CD4-positive, alpha-beta T cell treated with Interleukin-6 for 4 hours (primary cell): ENCODE measurements at places on chromosomes 3 and 15.
A peak's percentile ranks its signal among the peaks of the same experiment; 100 is the strongest.

DNA sequence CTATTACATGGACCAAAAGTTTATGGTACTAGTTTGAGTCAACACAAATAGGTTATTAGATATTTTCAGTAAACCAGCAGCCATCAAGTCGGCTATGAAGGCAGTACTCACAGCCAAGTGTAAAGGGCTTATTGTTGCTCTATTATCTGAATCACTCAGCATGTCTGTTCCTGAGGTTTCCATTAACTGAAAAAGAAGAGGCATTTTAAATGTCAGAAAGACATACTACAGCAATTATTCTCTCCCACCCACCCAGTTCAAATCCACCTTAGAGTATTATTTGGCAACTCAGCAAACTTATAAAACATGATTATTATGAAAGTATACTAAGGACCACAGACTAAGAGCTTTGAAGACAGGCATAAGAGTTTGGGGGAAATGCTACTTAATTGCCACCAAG lies 93.1 kb downstream of the BTD start:
- DNase-seq: no peak

- no peak for DNase-seq
These were observed 161.0 kb upstream of the SLC24A5 start for GRCh38 chr15:47959617-47960413.

GRCh38 chr3:47646362-47646761 lies 67.7 kb upstream of the CSPG5 start:
- no peak for DNase-seq

GRCh38 chr3:158248261-158248660 lies 138.4 kb downstream of the RSRC1 start:
- no peak for DNase-seq

DNA sequence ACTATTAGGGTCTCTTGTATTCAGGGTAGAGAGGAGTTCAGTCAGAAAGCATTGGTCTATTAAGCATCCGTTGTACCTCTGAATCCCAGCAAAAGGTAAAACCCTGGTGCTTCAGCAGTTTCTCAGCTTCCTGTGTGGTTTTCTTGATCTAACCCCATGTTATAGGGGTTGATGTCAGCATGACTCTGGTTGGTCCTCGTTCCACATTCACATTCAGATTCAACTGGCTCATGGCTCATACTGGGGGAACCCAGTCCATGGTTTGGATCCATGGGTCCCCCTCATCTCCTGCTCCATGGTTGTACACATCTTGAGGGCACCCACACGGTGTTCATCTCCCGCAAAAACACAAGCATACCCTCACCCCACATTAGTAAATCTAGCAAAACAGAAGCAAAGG lies 47.7 kb upstream of the C2CD4B start:
- DNase-seq: no peak

DNA sequence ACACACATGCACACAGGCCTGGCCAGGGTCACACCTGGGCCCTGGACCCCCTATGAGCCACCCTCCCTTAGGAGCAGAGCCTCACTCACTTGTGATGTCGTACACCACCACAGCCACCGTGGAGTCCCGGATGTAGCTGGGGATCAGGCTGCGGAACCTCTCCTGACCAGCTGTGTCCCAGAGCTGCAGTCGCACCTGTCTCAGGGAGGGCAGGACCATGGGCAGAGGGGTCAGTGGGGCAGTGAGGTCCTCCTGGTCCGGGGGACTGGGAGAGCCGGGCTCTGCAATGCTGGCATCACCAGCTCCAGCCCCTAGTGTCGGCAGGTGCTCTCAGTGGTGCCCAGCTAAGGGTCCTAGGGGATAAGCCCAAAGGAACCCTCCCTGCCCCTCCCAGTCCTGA lies 35.6 kb downstream of the SRPRB start:
- DNase-seq: no peak

DNA sequence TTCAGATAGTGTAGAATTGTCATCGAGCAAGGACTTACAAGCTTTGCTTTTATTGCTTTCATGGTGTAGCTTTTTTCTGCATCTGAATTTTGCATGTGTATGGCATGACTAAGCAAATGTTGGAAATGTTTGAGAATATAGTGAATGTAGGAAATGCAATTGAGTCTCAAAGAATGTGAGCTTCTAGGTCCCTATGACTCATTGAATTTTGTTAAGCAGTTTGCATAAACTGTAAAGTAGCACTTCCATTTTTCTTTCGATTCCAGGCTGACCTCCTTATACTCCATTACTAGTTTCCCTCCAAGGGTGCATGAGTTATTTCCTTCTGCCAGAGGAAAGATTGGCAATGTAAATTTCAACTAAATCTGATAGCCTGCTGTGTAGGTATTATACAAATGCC lies 619.2 kb downstream of the DIPK2A start:
- no peak for DNase-seq

DNA sequence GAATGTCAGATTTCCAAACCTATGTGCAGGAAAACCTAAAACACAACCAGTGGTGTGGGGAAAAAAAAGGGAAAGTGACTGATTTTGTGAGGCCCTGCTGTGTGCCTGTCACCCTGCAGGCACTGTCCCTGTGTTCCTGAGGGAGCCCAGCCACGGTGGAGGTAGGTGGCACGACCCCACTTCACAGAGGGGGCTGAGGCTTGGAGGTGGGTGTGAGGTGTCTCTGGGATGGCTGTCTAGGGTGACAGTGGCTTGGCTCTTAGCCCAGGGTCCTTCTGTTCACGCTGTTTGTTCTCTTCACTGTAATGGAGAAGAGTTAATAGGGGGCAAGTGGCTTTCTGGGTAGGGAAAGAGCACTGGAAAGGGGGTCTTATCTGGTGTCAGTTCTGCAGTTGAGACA lies 22.6 kb downstream of the RASGRF1 start:
- DNase-seq: no peak

- DNase-seq: no peak
These were observed 475 bp downstream of the FAM107A start for GRCh38 chr3:58576716-58577115.

DNA sequence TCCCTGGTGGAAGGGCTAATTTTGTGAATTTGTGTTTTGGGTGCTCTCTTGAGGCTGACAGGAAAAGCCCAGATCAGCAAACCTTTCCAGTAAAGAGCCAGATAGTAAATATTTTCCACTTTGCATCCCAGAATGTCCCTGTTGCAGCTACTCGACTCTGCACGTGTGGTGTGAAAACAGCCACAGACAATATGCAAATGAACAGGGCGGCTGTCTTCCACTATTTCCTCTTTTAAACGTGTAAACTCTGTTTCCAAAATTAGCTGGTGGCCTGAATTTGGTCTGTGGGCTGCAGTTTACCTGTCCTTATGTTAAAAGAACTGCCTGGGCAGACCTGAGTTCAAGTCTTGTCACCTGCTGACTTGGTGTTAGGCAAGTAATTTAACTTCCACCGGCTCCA lies 202.7 kb downstream of the EDEM1 start:
- DNase-seq: no peak

DNA sequence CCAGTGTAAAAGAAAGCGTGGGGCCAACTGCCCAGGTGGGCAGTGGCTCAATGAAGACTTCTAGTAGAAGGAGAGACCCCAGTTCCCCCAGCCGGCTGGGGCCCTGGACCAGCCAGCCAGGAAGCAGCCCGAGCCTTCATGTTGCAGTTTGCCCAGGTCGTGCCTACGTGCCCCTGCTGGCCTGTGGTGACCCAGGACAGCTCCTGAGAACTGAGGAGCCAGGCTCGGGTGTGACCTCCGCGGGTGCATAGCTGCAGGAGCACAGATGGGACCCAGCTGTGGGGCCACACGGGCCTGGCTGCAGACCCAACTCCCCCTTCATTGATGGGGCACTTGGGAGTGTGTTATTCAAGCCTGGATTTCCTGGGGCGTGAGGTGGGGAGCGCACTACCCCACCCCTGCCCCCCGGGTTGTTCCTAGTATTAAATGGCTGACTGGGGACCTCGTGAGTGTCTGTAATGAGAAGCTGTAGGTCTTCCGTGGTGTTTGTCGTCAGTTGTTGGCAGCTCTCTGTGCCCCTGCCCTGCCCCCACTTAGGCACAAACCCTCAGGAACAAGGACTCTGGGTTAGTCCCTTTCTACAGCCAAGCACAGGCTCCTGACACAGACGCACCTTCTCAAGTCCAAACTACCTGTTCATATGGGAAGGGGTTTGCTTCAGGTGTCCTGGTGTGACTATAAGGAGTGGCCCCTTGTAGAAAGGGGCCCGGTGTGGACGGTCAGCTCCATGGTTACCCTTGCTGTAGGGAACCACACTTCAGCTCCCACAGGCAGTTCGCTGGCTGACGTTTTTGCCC lies 39.1 kb downstream of the IDH2 start:
- no peak for DNase-seq

GRCh38 chr15:52730173-52730572 lies 51.0 kb upstream of the ATOSA start:
- peak; percentile 58 for DNase-seq

- no peak for DNase-seq
These were observed 126.4 kb downstream of the P2RY1 start for GRCh38 chr3:152961323-152961722.
